ENCODE measurements at places on chromosomes 3 and 15.

DNA sequence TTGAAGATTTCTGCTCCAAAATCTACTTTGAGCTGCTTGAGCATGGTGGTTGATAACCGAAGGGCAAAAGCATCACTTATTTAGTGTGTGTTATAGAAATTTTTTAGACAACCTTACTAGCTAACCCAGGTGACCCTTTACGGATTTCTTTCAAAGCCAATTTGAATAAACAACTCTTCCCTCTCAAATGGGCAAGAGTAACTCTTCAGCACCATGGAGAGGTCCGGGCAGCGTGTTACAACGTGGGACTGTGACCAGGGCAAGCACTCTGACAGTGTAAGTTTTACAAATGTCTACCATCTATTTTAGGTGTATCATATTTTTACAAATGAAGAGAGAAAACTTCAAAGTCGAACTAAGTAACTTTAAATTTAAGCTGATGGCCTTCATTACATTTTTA, 471.8 kb downstream of the MFSD1 start:
- DNase-seq, result no peak

GRCh38 chr3:15831927-15832326, 34.1 kb upstream of the ANKRD28 start:
- DNase-seq, result no peak

- DNase-seq, result no peak
Measured at GRCh38 chr3:32592696-32593353, 22.2 kb upstream of the DYNC1LI1 start.

- no peak for DNase-seq
Measured at GRCh38 chr3:13932578-13933295, 52.9 kb upstream of the WNT7A start.

DNA sequence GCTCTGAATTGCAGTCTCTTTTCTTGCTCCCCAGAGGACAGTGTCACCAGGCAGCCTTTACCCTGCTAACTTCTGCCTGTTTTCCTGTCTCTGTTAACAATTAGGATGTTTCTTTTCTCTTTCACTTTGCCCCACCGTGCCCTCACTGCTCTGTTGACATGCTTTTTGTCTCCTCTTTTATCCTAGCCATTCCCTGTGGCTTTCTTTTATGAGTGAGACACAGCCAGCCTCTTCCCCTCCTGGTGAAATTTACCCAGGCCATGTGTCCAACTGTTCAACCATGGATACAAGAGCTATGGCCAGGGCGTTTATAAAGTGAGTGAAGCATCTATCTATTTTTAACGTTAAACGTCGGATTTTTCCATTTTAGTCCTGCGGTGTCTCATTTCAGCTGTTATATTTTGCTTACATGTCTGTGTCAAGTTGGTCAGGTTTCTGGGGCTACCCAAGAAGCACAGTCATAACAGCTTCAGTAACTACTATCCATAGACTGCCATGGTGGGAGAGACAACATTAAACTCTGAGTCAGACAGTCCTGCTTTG, 443.2 kb upstream of the AZI2 start:
- DNase-seq, result no peak

- no peak for DNase-seq
Measured at GRCh38 chr3:135806317-135806716, 159.2 kb upstream of the PPP2R3A start.

DNA sequence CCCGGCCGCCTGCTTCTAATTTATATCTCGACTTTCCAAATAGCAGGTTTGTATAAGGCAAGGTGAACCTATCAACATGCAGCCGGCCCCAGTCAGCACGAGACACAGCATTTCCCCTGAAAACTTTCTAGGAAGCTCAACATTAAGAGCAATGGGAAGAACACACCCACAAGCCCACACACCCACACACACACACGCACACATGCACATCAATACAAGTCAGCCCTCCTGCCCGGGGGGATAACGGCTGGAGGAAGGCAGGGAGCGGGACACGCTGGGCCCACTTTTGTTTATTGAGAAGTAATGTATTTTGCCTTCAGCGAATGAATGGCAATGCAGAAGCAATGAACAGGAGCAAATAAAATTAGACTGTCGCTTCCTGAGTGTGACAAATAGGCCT, 83.5 kb downstream of the PCSK6 start:
- no peak for DNase-seq

DNA sequence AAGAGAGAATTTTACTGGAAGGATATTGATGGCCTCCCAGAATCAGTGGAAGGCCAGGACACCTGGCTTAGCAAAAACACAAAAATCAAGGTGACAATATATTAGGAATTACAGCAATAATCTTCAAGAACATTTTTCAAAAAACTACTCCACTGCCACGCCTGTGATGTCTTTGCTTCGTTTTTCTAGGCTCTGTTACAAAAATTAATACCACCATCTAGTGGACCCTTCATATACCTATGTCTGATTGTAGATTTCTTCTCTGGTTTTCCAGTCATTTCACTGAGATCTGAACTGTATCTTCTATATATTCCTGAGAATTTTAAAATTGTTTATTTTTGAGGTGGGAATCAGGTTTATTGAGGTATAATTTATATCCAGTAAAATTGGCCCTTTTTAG, 5.6 kb upstream of the SLC33A1 start:
- DNase-seq, result no peak

GRCh38 chr15:32972686-32973085, 221.8 kb downstream of the FMN1 start:
- DNase-seq, result no peak

GRCh38 chr15:52559022-52559421, 9.8 kb downstream of the ARPP19 start:
- no peak for DNase-seq

DNA sequence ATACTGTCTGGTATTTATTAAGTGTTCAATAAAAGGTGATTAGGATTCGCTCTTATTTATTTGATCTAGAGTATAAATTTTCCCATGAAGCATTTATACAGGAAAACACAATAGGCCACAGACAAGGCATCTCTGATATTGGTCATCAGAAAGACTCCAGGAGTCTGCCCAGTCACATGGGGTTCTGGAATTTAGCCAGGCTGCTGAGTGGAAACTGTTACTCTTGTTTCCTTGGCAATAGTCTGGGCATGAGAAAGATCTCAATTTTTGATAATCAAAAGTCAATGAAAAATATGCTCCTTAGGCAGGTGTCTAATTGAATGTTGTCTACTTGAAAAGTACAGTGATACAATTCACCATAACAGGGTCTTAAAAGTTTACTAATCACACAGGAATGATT, 161.2 kb downstream of the FRMD5 start:
- DNase-seq, result no peak

- DNase-seq, result no peak
Measured at GRCh38 chr3:119025171-119025795, 9.4 kb downstream of the IGSF11 start.
